ENCODE measurements at places on chromosomes 6 and 20. TPM values are rescaled to one million over a fixed set of nuclear protein-coding genes. Genes with fewer than 3 reads are reported as not detected.

Gene CGA
- not detected for total RNA-seq

Gene C4B
- total RNA-seq: 8.5 TPM

Gene HAO1
- total RNA-seq: not detected

Gene GGTLC1
- not detected for total RNA-seq

DNA sequence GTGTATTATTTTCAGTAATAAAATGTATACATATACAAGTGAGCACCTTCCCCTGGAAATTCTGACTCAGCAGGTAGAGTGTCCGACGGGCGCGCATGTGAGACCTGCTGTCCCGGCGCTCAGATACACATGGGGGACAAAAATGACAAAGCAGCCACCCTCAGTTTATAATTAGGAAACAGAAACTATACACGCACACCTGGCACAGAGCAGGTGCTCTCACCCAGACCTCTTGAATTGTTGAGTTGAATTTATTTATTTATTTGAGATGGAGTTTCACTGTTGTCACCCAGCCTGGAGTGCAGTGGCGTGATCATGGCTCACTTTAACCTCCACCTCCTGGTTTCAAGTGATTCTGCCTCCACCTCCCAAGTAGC lies 180.4 kb downstream of the ZDHHC14 start:
- no peak for DNase-seq

DNA sequence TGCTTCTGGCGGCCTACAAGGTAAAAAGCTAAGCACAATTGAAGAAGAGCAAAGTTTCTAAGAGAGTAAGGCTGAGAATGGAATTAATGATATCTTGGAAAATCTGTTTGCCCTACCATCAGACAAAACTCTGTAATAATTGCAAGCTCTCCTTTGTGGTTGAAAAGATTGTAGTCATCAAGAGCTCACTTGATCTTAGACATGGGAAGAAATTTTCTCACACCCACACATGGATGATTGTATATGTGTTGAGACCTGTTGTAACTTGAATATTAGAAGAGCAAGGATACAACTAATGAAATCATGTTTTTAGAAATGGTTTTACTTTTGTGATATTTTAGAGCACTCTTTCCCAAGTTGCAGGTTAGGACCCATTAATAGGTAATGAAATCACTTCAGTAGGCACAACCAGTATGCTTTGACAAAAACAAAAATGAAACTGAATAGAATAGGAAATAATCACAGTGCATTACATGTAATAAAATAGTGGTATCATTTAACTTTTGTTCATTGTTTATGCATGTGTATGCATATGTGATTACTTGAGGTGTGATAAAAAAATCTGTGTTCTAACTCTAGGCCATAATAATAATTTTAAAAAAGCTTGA lies 14.0 kb downstream of the DCBLD1 start:
- DNase-seq: no peak

DNA sequence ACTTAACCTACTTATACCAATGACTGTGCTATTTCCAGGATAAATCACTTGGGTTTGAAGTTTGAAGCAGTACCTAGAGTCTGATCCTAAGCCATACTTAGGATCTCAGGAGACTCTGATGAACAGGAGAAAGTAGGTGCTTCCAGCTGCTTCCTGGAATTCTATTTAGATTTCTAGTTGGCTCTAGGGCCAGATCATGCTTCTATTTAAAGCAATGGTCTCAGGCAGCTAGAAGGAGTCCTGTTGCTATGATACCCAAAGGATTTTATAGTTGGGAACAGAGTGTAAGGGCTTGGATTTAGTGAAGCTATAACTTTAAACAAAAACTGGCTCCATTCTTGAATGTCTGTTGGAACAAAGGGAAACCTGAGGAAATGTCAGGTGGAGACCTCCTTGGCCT lies 52.4 kb upstream of the TINAG start:
- no peak for DNase-seq

GRCh38 chr6:148212366-148212765 lies 130.3 kb upstream of the SASH1 start:
- no peak for DNase-seq

Measured in K562 (cell line).